Fibroblast of lung (primary cell): ENCODE measurements at places on chromosomes 2 and 18. TPM values are rescaled to one million over a fixed set of nuclear protein-coding genes. Genes with fewer than 3 reads are reported as not detected.
A peak's percentile ranks its signal among the peaks of the same experiment; 100 is the strongest.

- H3K4me3 ChIP-seq, result no peak overlapping the region
- H3K4me1 ChIP-seq, result no peaks in the 10 kb centered on the region
- H3K27me3 ChIP-seq, result no peaks in the 10 kb centered on the region
- DNase-seq, result peak; percentile 68
Measured at GRCh38 chr18:51150113-51150700, 47.3 kb downstream of the MEX3C start.

- peaks cover 5% of the 10 kb centered on the region for H3K4me1 ChIP-seq
- no peak overlapping the region for H3K27ac ChIP-seq
- no peaks in the 10 kb centered on the region for H3K27me3 ChIP-seq
- no peak overlapping the region for H3K4me3 ChIP-seq
- DNase-seq, result peak; percentile 88
- peaks cover 36% of the 10 kb centered on the region for H3K36me3 ChIP-seq
Measured at GRCh38 chr2:190978389-190979053, 35.5 kb downstream of the STAT1 start.

The TNFRSF11A gene
- 0.26 and 0.66 TPM in 2 replicates for total RNA-seq

The MC5R gene
- not detected in 2 replicates for total RNA-seq

The ALLC gene
- not detected in 2 replicates for total RNA-seq

DNA sequence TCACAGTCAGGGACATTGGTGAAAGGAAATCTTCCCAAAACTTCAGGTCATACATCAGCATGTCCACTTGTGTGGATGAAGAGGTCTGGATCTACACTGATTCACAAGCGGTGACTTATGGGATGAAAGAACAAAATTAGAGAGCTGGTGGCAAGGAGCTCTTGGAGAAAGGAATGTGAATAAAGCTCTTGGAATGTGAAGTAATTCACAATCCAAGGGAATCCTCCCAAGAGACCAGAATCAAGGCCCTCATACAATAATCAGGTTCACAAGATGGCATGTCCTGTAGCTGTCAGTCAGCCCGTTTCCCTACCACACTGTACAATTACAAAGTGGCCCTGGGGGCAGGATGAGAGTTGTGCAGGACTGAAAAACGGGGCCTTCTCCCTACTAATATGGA, 96.2 kb downstream of the MRPS9 start:
- no peaks in the 10 kb centered on the region for H3K27me3 ChIP-seq
- no peak for DNase-seq
- H3K27ac ChIP-seq, result no peak overlapping the region
- no peaks in the 10 kb centered on the region for H3K36me3 ChIP-seq
- H3K4me3 ChIP-seq, result no peak overlapping the region
